ENCODE measurements at places on chromosomes 12 and 14. TPM values are rescaled to one million over a fixed set of nuclear protein-coding genes. Genes with fewer than 3 reads are reported as not detected.

The NRXN3 gene
- polyA plus RNA-seq: 25.1 TPM

The ABHD4 gene
- 21.8 TPM for polyA plus RNA-seq

The ATN1 gene
- 59.8 TPM for polyA plus RNA-seq

The IGF1 gene
- 0.19 TPM for polyA plus RNA-seq

The RNASE3 gene
- polyA plus RNA-seq: not detected

The CBLN3 gene
- 4.5 TPM for polyA plus RNA-seq

The BMAL2 gene
- 11.0 TPM for polyA plus RNA-seq

The OR4Q2 gene
- not detected for polyA plus RNA-seq

The SMCO3 gene
- polyA plus RNA-seq: 0.07 TPM

The CLEC2A gene
- not detected for polyA plus RNA-seq

The IL22 gene
- polyA plus RNA-seq: not detected

All from IMR-90 (cell line).